Occipital lobe (tissue), 3 donors: ENCODE measurements at places on chromosomes 3 and 15.
A peak's percentile ranks its signal among the peaks of the same experiment; 100 is the strongest.

- DNase-seq: no peak
These were observed 22.9 kb downstream of the BBX start for GRCh38 chr3:107545680-107546120.

GRCh38 chr3:129461461-129462146, 21.6 kb downstream of the IFT122 start:
- no peak for DNase-seq

DNA sequence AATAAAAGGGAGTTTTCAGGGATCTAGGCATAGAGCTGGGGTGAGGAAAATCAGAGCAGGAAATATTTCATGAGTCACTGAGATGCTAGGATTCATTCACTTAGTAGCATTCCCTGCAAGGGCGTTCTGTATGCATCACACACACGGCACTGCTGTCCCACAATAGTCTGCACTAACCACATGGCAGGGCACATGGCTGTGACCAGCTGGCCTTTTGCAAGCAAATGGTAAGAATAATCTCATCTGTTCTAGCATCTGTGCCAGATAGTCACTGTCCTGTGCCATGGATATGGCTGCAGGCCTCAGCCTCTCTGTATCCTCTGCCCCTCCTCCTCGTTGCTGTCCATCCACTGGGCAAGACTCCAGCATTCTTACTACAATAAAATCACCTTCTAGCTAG, 37.8 kb downstream of the BOC start:
- peak; percentile 34 for DNase-seq

DNA sequence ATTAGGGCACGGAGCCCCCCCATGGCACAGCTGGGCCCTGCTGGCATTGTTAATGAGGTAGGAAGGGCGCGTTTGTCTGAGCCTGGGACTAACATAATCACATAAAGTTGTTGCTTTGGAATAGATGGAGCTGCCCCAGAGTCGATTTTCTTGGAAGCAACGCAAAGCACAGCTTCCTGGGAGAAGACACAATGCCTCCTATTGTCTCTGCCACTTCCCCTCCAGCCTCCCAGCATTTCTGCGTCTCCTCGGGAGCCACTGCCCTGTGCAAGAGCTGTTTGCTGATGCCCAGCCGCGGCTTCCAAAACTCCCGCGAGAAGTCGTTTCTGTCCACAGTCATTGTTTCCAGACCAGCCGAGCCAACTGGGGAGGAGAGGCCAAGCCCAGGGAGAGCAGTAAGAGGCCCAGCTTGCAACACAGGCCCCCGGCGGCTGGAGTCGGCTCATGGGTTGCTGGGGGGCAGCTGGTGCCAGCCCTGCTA, 18.1 kb upstream of the ALDH1A3 start:
- peak; percentile 70 for DNase-seq

- no peak for DNase-seq
These were observed 344.6 kb downstream of the SV2B start for GRCh38 chr15:91444656-91445055.

GRCh38 chr3:98994128-98994762, 92.8 kb upstream of the DCBLD2 start:
- DNase-seq: no peak

GRCh38 chr3:143604402-143605185, 243.7 kb downstream of the SLC9A9 start:
- no peak for DNase-seq

- no peak for DNase-seq
These were observed 174.6 kb upstream of the TBL1XR1 start for GRCh38 chr3:177371888-177372287.

- no peak for DNase-seq
These were observed 176.5 kb upstream of the DPH6 start for GRCh38 chr15:35722501-35722900.

- DNase-seq: no peak
These were observed 184.5 kb downstream of the USP13 start for GRCh38 chr3:179837374-179837773.

DNA sequence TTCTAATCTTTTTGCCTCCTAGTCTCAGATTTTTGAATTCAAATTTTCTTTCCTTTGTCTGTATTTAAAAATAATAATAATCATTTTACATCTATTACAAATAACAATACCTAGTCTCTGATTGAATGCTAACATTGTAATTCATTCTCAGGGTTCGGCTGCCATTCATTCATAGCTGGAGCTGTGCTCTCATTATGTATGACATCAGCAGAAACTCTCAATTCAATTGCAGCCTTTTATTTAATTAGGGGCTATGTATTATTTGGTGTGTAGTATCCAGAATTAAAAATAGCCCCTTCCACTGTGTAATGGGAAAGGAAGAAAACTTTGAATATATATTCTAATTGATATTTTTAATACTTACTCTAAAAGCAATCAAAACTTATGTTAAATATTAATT, 270.4 kb upstream of the MDFIC2 start:
- no peak for DNase-seq

DNA sequence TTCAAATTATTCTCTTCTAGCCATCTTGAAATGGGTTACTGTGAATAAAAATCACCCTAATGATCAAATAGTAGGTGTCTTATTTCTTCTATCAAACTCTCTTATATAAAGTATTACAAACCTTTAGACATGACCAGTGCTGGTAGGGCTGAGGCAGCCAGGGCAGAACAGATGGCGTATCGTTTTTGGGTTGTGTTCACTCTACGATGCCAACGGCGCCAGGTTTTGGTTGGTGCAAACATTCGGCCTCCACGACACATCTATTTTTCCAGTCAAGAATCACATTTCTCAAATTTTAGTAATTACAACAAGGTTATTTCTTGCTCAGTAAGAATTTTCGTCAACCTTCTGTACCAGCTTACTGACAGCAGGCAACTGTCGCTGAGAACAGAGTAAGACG, 2.2 kb downstream of the RPL4 start:
- DNase-seq: no peak

- DNase-seq: no peak
These were observed 50.0 kb downstream of the SELENOT start for GRCh38 chr3:150653110-150653561.

GRCh38 chr3:55042591-55042990, 114.7 kb upstream of the LRTM1 start:
- no peak for DNase-seq

- no peak for DNase-seq
These were observed 26.4 kb upstream of the HGD start for GRCh38 chr3:120708408-120708807.

DNA sequence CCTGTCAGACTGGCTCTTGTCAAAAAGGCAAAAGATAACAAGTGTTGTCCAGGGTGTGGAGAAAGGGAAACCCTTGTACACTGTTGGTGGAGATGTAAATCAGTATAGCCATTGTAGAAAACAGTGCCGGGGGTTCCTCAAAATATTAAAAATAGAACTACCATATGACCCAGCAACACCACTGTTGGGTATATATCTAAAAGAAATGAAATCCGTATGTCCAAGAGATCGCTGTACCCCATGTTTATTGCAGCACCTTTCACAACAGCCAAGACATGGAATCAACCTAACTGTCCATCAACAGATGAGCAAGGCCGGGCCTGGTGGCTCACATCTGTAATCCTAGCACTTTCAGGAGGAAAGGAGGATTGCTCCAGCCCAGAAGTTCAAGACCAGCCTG, 6.2 kb downstream of the CYFIP1 start:
- no peak for DNase-seq

DNA sequence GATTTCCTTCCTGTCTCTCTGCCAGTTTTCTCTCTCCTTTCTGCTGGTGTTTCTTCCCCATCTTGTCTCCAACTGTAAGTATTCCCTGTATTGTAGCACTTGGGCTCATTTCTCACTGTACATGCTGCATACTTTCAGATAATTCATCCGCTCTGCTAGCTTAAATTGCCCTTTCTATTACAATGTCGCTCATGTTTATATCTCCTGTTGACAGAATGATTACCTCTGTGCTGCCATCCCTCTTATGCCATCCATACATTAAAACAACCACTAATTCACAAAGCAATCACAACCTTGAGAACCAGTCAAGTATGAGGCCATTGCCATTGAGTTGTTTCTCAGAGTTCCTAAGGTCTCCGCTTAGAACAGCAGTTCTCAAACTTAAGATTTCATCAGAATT, 107.5 kb upstream of the SOX2 start:
- DNase-seq: no peak

GRCh38 chr15:34496207-34496995, 58.8 kb upstream of the GOLGA8A start:
- DNase-seq: no peak

GRCh38 chr3:123038751-123039150, 11.2 kb upstream of the SEMA5B start:
- no peak for DNase-seq

DNA sequence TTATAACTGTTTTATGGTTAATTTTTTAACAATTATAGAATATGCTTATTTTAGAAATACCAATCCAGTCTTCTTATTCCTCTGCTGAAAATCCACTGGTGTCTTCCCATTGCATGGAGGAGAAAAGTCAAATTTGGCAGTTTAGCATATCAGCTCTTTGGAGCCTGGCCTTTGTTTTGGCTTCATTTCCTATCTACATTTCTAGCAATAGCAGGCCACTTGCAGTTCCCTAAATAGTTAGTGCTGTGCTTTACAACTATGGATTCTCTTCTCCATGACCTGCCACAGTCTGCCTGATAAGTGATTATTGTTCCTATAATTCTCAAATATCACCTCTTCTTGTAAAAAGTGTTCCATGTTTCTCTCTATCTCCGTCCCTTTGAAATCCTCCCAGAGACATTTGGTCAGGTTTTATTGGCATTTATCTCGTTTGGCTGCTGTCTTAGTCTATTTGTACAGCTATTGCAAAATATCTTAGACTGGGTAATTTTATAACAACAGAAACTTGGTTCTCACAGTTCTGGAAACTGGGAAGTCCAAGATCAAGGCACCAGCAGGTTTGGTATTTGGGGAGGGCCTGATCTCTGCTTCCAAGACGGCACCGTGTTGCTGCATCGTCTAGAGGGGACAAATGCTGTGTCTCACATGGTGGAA, 8.2 kb upstream of the SEC22A start:
- DNase-seq: no peak
